ENCODE measurements at places on chromosomes 7 and 10.

DNA sequence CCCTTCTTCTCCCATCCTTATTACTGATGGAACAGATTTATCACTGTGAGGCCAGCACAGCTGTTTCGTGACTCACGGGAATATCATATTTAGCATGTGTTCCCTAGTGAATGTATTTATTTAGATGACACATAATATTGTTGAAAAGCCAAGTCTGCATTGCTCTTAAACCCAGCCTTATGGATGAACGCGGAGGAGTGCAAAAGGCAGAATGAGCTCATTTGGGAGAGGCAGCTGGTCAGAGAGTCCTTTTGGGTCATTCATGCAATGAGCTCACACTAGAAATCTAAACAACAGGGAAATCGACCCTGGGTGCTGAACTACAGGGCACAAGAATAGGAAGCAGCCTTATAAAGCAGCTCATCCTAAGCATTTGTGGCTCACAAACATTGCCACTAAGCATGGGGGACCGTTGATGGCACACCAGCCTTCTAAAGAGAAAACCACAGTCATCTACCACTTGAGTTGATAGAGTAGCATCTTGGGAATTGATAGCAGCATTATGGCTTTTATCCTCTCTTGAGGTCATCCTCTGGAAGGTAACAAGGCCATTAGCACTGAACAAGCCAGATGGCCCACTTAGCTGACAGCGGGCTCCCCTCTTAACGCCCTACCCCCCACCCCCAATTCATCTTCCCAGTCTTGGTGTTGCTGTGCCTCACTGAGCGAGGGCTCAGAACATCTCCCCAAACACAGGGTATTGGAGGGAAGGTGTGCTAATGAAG is 32.9 kb upstream of the SDK1 start:
- no peak for DNase-seq

DNA sequence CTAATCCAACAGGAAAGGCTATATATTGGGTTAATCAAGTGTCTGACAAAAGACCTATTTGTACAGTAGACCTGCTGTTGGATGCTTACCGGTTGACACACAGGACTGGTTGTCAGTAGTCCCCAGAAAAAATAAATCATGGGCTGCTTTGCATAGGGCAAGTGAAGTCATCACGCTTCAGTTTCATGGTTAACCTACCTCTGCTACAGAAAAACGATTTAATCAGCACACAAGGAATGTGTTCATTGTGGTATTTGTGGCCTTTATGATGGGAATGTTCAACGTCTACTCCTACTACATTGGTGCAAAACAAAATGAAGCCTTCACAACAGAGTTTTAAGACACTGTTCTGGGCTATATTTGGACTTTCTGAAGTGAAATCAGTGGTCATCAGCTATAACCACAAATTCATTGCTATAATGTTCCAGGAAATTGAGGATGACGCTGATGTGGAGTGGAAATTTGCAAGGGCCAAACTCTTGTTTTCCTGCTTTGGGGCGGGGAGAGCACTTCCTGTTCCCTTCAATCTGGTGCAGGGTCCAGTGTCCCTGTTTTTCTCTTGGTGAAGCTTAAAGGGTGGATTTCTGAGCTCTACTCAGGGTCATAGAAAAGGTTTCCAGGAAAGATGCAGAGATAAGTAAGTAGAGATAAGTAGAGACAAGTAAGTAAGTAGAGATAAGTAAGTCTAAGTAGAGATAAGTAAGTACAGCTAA is 39.3 kb upstream of the GGCT start:
- no peak for DNase-seq

DNA sequence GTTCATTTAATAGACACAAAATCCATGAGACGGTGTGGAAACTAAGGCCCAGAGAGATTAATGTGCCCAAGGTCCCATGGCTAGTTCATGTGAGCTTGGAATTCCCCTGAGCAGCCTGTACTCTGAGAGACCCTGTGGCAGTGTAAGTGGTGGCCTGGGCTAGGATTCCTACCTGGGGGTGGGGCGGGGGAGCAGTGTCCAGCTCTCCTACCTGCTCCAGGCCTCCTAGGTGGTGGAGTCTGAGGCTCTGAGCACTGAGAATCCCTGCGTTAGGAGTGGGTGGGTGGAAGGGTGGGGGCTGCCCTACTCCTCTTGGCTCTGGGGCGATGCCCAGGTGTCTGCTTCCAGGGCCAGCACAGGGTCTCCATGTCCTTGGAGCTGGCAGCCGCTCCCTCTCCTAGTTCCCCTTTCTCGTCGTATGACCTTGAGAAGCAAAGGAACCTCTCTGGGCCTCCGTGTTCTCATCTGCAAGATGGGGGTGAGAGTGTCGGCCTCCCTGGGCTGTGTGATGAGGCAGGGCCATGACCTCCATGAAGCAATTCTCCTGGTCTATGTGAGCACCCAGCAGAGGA is 2.5 kb downstream of the SNCG start:
- DNase-seq = no peak

GRCh38 chr7:107830420-107830819 is 27.4 kb upstream of the SLC26A3 start:
- DNase-seq = no peak

- no peak for DNase-seq
Measured at GRCh38 chr7:24704311-24704710, 53.0 kb downstream of the GSDME start.

DNA sequence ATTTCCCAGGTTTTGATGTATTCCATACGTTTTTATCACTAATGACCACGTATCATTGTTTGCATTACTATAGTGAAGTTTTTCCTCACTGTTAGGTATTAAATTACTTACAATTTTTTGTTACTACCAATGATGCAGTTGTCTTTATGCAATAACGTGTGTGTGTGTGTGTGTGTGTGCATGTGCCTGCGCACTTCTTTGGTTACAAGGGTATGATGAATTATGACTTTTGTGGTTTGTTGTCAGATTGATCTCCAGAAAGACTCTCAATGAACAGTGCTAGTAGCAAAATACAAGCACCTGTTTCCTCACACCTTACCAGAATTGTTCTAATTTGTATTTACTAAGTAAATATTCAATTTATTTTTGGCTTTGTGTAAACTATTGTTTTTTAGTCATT is 51.5 kb downstream of the MCMBP start:
- DNase-seq = no peak

DNA sequence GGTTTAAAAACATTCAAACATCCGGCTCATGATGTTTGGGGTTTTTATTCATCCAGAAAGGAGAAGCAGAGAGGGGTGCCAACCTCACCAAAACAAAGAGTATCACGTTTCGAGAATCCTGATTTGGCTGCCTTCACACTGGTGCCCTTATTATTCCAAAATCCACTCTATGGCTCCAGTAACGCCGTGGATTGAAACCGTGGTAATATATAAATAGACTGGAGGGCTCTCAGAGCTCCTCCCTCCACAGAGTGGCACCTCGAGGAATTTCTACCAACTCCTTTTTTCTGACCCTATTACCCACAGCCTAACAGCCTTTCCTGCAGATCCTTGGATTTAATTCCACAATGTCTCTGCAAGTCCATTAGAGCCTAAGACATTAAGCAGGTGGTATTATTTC is 353.6 kb downstream of the CRPPA start:
- no peak for DNase-seq

- no peak for DNase-seq
Measured at GRCh38 chr7:39642896-39643295, 19.5 kb downstream of the RALA start.

DNA sequence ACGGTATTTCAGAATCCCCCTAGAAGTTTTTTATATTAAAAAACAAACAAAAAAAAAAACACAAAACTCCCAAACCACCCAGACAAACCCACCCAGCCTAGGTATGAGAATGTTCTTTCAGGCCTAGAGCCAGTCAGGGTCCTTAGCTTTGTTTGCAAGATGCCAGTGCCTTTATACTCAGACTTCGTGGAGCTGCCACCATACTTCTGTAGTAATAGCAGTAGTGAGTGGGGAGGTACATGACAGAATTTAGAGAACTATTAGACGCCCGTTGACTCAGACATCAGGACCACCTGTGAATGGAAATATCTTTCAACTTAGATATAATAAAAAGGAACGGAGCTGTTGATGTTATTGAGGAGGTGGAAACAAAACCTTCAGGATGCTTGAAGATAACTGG is 138.2 kb upstream of the MKLN1 start:
- no peak for DNase-seq

- DNase-seq = no peak
Measured at GRCh38 chr10:60809157-60809556, 30.9 kb downstream of the CDK1 start.

- no peak for DNase-seq
Measured at GRCh38 chr10:110034596-110034995, 26.8 kb downstream of the ADD3 start.

- DNase-seq = no peak
Measured at GRCh38 chr10:52455098-52455497, 141.0 kb downstream of the DKK1 start.

- no peak for DNase-seq
Measured at GRCh38 chr7:30708983-30709382, 26.7 kb upstream of the CRHR2 start.

GRCh38 chr7:4531236-4531635 is 150.9 kb upstream of the FOXK1 start:
- no peak for DNase-seq

- no peak for DNase-seq
Measured at GRCh38 chr10:61901829-61902444, 438 bp downstream of the ARID5B start.

DNA sequence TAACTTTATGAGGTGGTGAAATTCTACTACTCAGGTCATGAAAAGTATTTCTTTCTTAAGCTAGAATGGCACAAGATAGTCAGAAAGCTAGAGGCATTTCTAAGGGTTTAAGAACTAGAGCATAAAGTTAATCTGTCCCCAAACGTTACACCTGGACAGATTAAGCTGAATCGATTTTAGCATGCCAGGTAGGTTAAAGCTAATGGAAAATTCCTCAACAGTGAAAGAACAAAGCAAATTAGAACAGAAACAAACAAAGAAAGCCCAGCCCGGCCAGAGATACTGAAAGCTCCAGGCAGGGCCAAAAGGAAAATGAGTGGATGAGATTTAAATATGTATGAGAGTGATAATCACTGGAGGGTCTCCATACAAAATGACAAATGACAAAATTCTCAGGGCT is 293.8 kb downstream of the CALN1 start:
- no peak for DNase-seq

DNA sequence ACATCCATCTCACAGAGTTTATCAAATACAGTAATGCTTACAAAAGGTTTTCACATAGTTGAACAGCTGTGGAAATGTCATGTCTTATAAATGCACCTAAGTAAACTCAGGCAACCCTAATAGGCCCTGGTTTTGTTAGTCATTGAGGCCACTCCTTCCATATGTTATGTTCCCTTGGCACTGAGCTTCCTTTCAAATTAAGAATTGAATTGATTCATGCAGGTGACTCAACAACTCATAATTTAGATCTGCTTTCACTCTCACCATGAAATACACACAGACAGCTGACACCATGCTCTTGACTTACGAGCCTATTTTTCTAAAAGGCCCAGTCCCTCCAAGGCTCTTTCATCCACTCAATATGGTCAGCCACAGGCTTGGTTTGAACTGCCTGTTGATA is 476.9 kb downstream of the KCNMA1 start:
- DNase-seq = no peak

DNA sequence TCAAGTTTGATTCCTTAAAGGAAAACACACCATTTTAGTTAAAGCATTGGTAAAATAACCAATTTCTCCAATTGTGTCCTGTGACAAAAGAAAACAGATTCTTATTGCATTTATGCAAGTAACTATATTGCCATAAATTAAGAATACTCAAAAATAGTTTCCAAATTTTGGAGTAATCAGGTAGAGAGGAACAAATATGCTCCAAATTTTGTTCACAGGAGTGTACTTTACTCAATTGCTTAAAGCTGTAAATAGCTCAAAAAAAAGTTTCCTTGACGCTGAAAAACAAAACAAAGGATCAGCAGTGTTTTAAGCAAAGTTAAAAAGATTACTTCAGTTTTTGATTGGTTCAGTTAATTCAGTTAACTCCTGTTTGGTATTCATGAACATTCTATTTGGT is 52.2 kb upstream of the INHBA start:
- no peak for DNase-seq

GRCh38 chr7:17619196-17619818 is 320.9 kb downstream of the AHR start:
- DNase-seq = no peak

DNA sequence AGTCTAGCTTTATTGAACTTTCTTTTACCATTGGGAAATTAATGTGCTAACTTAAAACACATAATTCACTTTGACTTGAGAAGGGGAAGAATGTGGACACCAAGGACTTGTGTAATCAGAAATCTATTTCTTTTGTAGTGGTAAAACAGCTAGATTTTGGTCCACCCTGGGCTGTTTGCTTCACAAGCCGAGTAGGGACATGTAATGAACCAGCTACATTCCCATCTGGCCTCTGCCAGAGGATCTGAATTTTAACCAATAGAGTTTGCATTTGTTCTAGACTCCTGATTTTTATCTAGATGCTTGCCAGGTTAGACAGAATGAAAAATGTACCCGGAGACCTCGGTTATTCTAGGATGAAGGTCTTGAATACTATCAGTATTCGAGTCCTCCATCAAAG is 1.9 kb downstream of the CACNB2 start:
- no peak for DNase-seq

All from stimulated activated CD8-positive, alpha-beta memory T cell treated with anti-CD3 and anti-CD28 coated beads, Interleukin-2, amount 100 ng/mL, for 1 hour (primary cell).